ENCODE measurements at places on chromosomes 12 and 14.

- no peak for DNase-seq
These were observed 56.5 kb downstream of the GTF2A1 start for GRCh38 chr14:81164167-81164774.

DNA sequence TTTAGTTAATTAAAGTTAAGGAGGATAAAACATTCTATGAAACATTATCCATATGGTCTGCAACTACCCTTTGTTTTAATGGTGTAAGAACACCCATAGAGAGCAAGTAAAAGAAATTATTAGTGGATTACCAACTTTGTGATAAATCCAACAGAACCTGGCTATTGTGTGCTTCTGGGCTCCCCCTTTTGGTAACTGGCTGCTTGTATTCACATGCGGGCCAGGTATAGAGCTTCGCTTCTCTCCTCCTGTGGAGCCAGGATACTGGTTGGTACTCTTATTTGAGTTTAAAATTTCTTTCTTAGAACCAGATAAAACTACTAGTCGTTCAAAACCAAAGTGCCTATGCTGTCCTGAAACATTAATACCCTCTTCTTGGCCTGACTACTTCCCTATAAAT, 81.0 kb downstream of the PTPRR start:
- no peak for DNase-seq

DNA sequence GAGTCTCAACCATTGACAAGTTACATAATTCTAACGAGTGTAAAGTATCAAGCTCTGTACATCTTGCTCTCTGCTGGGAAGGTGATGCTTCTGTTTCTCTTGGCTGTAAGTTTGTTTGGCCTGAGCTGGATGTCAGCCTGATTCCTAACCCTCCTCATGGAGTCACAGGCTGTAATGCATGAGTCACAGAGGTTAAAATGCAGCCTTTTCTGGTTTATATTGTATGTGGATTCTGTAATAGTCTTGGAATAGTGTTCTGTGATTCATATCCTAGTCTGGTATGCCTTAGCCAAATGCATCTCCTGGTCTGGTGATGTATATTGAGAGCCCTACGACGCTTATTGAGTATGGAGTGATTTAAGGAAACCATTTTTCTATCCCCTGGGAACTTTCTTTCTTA, 104.5 kb upstream of the FRMD6 start:
- DNase-seq: peak; percentile 99

DNA sequence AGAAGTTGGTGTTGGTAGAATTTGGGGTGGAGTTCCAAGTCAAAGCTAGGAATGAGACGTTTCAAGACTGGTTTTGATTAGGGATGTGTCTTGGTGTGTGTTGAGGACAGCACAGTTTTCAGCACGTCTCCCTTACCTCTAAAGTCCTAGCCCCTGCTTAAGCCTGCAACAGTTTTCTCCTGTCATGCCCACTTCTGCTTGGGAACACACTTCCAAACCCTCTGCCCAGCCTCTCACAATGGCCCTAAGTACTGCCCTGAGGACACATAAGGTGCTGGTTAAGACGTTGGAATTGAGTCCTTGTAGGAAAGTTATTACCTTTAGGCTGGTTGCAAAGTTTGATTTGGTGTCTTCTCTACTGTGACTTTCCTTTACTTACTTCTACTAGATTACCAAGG, 710 bp upstream of the BMAL2 start:
- DNase-seq: no peak
